Activated naive CD4-positive, alpha-beta T cell treated with anti-CD3 and anti-CD28 coated beads, Interleukin-2, amount 10 ng/mL, durations not matched to agents 7 days and 5 days (primary cell): ENCODE measurements at places on chromosomes 2 and 18.

DNA sequence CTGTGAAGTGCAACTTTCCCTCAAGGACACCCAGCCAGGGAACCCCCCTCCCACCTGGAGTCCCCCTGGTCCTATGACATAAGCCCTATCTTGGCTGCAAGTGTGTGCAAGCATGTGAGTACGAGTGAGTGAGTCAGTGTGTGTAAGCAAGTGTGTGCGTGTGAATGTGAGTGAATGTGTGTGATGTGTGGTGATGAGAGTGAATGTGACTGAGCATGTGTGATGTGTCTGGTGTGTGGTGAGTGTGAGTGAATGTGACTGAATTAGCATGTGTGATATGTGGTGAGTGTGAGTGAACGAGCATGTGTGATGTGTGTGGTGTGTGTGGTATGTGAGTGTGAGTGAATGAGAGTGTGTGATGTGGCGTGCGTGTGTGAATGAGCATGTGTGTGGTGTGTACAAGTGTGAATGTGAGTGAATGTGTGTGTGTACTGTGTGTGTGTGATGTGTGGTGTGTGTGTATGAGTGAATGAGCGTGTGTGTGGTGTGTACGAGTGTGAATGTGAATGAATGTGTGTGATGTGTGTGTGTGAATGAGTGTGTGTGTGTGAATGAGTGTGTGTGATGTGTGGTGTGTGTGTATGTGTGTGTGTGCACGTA, 68.8 kb upstream of the SMAD7 start:
- peaks cover 14% of the 10 kb centered on the region for H3K4me1 ChIP-seq
- H3K27ac ChIP-seq = no peak overlapping the region
- DNase-seq = no peak
- H3K27me3 ChIP-seq = peaks cover 7% of the 10 kb centered on the region
- H3K36me3 ChIP-seq = no peaks in the 10 kb centered on the region
- no peak overlapping the region for H3K4me3 ChIP-seq

GRCh38 chr2:126975671-126976655, 77.3 kb downstream of the TEX51 start:
- DNase-seq = no peak
- H3K27ac ChIP-seq = no peak overlapping the region
- peaks cover 3% of the 10 kb centered on the region for H3K4me1 ChIP-seq
- H3K36me3 ChIP-seq = no peaks in the 10 kb centered on the region

DNA sequence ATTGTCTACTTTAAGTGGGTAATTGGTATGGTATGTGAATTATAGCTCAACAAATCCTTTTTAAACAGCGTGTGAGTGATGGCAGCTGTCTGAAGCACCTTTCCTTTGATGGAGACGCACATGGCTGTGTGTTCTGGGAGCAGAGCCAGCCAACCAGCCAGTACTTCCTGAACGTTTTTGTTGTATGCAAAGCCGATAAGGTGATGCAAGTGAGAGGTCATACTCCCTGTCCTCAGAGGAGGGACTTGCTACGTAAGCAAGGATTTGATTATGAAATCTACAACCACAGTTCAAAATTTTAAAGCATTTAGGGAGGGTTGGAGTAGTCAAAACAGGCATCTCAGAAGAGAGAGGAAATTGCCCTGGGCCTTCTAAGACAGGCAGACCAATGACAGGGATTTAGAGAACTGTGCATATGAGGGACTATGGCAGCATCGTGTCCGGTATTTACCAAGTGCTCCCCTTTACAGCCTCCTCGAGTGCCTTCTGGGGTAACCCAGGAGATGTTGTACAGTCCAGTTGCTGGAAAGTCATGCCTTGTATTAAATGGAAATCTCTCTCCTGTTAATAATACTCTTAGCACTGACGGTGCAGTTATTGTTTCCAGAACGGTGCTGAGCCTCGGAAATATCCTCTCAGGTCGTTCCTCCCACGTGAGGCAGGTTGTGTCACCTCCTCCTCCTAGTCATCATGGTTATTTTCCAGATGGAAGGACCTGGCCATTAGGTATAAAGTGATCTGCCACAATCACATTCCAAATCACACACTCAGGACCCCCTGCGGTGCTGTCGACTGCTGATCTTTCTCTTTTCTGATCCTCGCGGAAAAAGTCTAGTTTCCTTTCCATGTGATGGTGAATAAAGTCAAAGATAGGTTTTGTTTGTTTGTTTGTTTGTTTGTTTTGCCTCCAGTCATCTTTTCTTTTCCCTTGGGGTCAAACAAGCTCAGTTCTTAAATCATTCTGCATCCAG, 28.4 kb downstream of the ARHGEF4 start:
- no peaks in the 10 kb centered on the region for H3K36me3 ChIP-seq
- no peaks in the 10 kb centered on the region for H3K4me1 ChIP-seq
- H3K4me3 ChIP-seq = no peak overlapping the region
- peaks cover 24% of the 10 kb centered on the region for H3K27me3 ChIP-seq

- no peaks in the 10 kb centered on the region for H3K36me3 ChIP-seq
- peaks cover 23% of the 10 kb centered on the region for H3K4me1 ChIP-seq
- no peak for DNase-seq
- H3K4me3 ChIP-seq = no peak overlapping the region
- H3K27me3 ChIP-seq = no peaks in the 10 kb centered on the region
These were observed 281.0 kb downstream of the AFF3 start for GRCh38 chr2:99861376-99861760.

- no peaks in the 10 kb centered on the region for H3K4me1 ChIP-seq
- H3K27me3 ChIP-seq = peaks cover 6% of the 10 kb centered on the region
- H3K4me3 ChIP-seq = no peak overlapping the region
- H3K27ac ChIP-seq = no peak overlapping the region
- H3K36me3 ChIP-seq = no peaks in the 10 kb centered on the region
These were observed 207.6 kb upstream of the SMIM21 start for GRCh38 chr18:75635096-75635495.

GRCh38 chr2:190759749-190760213, 110.9 kb downstream of the NAB1 start:
- peaks cover 2% of the 10 kb centered on the region for H3K4me1 ChIP-seq
- no peak for DNase-seq
- peaks cover 3% of the 10 kb centered on the region for H3K27me3 ChIP-seq
- no peaks in the 10 kb centered on the region for H3K36me3 ChIP-seq
- H3K4me3 ChIP-seq = no peak overlapping the region
- no peak overlapping the region for H3K27ac ChIP-seq

- no peaks in the 10 kb centered on the region for H3K27me3 ChIP-seq
- peaks cover 82% of the 10 kb centered on the region for H3K36me3 ChIP-seq
- DNase-seq = no peak
- no peak overlapping the region for H3K4me3 ChIP-seq
- peaks cover 85% of the 10 kb centered on the region for H3K4me1 ChIP-seq
- H3K27ac ChIP-seq = no peak overlapping the region
These were observed 10.6 kb downstream of the MGAT4A start for GRCh38 chr2:98720286-98720685.

DNA sequence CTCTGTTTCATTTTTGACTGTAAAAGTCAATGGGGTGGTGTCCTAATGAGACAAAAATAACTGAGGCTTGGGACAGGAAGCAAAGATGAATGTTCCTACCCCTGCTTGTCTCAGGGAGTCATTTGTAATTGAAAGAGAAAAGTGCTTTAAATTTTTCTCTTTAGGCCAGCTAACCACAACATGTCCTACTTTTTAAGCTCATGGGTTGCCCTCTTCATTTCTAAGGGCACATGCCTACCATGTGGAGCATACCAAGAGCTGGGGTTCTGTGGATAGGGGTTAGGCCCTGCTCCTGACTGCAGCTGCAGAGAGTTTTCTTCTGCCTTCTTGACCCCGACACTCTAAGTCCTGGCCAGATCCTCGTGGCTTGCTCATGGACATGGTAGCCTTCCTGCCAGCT, 96.8 kb upstream of the ARL4C start:
- H3K4me3 ChIP-seq = no peak overlapping the region
- peaks cover 31% of the 10 kb centered on the region for H3K27me3 ChIP-seq
- DNase-seq = no peak
- no peaks in the 10 kb centered on the region for H3K4me1 ChIP-seq
- no peaks in the 10 kb centered on the region for H3K36me3 ChIP-seq
- no peak overlapping the region for H3K27ac ChIP-seq

DNA sequence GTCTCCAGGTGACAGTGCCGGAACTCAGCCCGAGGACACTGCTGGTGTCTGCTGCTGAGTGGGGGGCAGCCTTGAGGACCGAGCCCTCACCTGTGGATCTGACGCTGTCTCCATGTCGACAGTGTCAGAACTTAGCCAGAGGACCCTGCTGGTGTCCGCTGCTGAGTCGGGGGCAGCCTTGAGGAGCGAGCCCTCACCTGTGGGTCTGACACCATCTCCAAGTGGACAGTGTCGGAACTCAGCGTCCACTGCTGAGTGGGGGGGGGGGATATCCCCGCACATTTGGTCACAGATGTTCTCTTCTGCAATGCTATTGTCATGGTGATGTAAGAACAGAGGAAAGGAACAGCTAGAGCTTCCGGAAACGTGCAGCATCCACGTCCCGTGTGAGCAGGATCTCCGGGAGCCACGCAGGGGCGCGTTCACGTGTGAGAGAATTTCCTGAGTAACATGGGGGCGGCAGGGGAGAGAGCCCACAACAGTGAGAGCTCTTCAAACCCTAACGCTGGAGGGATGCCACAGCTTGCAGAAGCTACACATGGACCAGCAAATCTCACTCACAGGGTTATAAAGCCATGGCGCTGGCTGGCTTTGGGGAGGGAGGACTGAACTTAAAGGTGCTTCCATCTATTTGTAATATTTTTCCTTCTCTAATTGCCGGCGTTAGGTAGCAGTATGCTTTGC, 250.7 kb upstream of the SALL3 start:
- no peak overlapping the region for H3K4me3 ChIP-seq
- no peaks in the 10 kb centered on the region for H3K27me3 ChIP-seq
- H3K27ac ChIP-seq = no peak overlapping the region
- H3K36me3 ChIP-seq = no peaks in the 10 kb centered on the region

- H3K27ac ChIP-seq = no peak overlapping the region
- H3K4me3 ChIP-seq = no peak overlapping the region
- peaks cover 26% of the 10 kb centered on the region for H3K36me3 ChIP-seq
- DNase-seq = no peak
- peaks cover 38% of the 10 kb centered on the region for H3K4me1 ChIP-seq
These were observed 107.1 kb downstream of the NFATC1 start for GRCh38 chr18:79502782-79503181.

DNA sequence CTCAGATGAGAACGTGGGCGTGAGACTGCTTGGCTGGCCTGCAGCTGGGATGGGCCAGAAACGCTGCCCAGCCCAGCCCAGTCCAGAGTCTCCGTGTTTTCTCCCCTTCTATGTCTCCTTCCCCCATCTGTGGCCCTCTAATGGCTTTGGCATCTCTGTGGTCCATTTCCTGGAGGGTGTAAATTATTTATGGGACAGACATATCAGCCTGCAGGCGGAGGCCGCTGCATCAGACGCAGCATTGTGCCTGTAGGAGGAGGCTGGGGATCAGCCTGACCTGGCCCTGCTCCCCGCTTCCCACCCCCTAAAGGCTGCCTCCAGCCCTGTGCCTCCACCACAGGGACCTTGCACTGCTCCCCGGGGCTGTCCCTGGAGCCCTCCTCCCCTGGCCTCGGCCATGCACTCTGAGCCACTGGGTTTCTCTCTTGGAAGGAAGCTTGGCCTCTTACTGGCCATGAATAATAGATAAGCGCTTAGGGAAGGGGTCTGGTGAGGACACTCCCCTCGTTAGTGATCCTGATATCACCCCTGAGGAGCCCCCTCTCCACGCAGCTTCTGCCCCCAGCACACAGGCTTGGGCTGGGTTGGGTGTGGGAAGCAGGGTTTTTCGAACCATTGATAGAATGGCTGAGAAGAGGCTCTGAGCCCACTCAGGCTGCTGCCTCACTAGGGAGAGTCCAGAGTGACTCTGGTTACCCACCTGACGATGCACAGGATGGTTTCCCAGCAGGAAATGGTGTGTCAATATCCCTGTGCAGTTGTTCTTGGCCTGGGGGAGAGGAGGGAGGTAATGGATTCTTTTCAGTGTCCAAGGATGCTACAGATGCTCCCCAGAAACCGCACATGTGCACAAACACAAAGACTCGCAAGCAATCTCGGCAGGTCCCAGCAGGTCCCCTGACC, 185.5 kb downstream of the MYCN start:
- H3K4me1 ChIP-seq = no peaks in the 10 kb centered on the region
- H3K27me3 ChIP-seq = no peaks in the 10 kb centered on the region
- DNase-seq = no peak
- H3K36me3 ChIP-seq = no peaks in the 10 kb centered on the region
- H3K4me3 ChIP-seq = no peak overlapping the region

DNA sequence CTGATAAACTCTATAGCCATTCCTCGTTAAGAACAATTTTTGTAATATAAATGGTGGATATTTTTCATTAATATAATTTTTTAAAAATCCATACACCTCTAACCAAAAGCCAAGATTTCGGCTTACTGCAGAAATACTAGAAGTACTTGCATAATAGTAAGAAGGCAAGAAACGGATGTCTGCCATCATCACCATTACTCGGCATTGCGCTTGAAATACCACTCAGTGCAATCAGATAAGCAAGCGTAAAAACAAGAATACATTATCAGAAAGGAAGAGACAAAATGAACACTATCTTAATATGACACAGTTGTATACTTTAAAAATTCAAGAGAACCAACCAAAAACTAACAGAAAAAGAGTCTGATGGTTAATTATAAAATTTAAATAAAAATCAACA, 15.2 kb upstream of the BOLA3 start:
- H3K4me3 ChIP-seq = no peak overlapping the region
- no peak for DNase-seq
- peak overlapping the region; percentile 42 for H3K27ac ChIP-seq
- no peaks in the 10 kb centered on the region for H3K4me1 ChIP-seq
- H3K36me3 ChIP-seq = peaks cover 45% of the 10 kb centered on the region

DNA sequence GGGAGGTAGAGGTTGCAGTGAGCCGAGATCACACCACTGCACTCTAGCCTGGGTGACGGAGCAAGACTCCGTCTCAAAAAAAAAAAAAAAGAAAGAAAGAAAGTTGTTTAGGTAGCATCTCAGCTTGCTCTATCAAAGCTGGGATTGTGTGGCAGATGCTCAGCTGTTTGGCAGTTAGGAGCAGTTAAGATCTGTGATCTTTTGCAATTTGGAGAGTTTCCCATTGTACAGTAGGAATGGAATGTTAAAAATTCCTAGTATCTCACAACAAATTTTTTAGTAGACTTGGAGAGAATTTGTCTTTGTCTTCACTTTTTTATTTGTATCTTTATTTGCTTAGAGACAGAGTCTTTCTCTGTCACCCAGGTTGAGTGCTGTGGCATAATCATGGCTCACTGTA, 122.9 kb upstream of the UNC80 start:
- no peaks in the 10 kb centered on the region for H3K27me3 ChIP-seq
- H3K27ac ChIP-seq = no peak overlapping the region
- no peak for DNase-seq
- H3K36me3 ChIP-seq = no peaks in the 10 kb centered on the region
- H3K4me3 ChIP-seq = no peak overlapping the region
- H3K4me1 ChIP-seq = no peaks in the 10 kb centered on the region

GRCh38 chr2:239027391-239028252, 179.7 kb downstream of the TWIST2 start:
- DNase-seq = no peak
- H3K4me3 ChIP-seq = no peak overlapping the region
- H3K36me3 ChIP-seq = no peaks in the 10 kb centered on the region
- peaks cover 23% of the 10 kb centered on the region for H3K27me3 ChIP-seq
- H3K27ac ChIP-seq = no peak overlapping the region
- H3K4me1 ChIP-seq = no peaks in the 10 kb centered on the region

- H3K36me3 ChIP-seq = peaks cover 16% of the 10 kb centered on the region
- no peak overlapping the region for H3K27ac ChIP-seq
- no peaks in the 10 kb centered on the region for H3K27me3 ChIP-seq
- H3K4me3 ChIP-seq = no peak overlapping the region
These were observed 8.1 kb downstream of the ACKR3 start for GRCh38 chr2:236577481-236578410.
